Dorsolateral prefrontal cortex (tissue), 122 donors: ENCODE measurements at places on chromosomes 6 and 20.

GRCh38 chr6:90907931-90908655 is 321.2 kb upstream of the MAP3K7 start:
- no peak for DNase-seq

GRCh38 chr6:144178323-144178722 is 28.0 kb downstream of the STX11 start:
- DNase-seq: no peak

GRCh38 chr6:129108337-129108736 is 225.4 kb downstream of the LAMA2 start:
- no peak for DNase-seq

GRCh38 chr6:105553171-105553570 is 150.3 kb upstream of the PREP start:
- no peak for DNase-seq

GRCh38 chr20:19212469-19212815 is at the start of gene SLC24A3:
Gene SLC24A3, plus strand, starts transcription at chr20:19212642.
- no peak for DNase-seq

DNA sequence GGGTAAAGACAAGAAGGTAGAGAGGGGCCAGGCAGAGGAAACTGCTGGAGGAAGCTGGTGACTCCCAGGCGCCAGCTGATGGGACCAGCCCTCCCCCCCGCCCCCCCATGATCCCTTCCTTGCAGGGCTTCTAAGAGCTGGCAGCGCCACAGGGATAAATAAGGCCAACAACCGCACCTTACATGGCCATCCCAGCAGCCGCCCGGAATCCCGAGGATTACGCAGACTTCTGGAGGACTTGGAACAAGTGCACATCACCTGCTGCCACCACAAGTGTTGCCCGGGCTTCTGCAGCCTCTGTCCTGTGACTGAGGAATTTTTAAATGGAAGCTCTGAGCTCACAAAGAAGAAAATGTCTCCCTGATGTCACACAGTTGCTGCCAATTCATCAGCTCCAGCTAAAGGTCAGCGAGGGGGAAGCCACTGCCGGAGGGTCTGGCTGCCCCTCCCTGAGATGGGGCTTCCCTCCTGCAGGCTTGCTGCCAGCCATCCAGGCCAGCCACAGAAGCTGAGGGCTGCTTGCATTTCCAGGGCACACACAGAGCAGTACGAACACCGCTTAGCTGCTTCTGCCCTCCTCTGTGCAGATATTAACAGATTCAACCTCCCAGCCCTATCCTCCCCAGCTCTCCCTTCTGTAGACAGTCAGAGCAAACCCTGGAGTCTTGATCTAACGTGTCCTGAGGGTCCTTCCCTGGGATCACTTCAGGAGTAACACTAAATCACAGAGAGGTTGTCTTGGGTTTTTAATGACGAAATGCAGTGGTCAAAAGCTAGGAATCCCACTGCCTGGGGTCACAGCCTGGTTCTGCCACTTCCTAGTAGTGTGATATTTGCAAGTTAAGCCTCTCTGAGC is 38.6 kb upstream of the PIM1 start:
- peak; percentile 36 for DNase-seq
